Mammary epithelial cell (primary cell): ENCODE measurements at places on chromosomes 1 and 21.

- DNase-seq, result no peak
Measured at GRCh38 chr21:23960769-23961168, 1646.5 kb downstream of the MRPL39 start.

DNA sequence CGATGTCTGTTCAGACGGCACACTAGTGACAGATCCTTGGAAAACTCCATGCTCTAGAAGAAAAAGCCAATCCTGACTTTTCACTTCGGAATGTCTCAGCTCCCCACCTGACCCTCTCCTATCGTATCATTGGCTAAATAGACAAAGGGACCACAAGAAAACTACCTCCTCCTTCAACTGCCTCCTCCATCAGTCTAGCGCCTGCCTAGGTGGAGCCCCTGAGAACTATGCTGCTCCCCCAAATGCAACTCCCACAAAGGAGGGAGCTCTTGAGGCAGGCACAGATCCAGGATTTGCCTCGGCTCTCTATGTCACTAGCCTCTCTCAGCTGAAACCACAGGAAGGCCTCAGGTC is 148.4 kb downstream of the TOMM20 start:
- DNase-seq, result no peak

GRCh38 chr1:180572760-180573159 is 14.0 kb downstream of the OVAAL start:
- DNase-seq, result no peak

DNA sequence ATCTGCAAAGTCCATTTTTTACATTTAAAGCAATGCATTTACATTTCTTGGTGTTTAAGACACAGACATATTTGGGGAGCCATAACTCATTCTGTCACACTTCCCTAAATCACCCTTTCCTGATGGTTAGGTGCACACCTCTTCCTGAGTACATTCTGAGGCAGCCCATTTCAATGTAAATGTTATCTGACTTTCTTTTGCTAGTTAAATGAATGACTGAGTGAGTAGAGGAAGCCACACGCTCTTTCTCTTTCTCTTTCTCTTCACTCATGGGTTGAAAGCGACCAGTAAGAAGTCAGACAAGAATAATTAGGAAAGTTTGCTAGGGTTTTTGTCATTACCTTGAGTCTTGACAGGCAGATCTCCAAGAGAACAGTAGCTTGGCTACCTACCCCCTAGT is 143.1 kb downstream of the S1PR1 start:
- no peak for DNase-seq

- DNase-seq, result peak; percentile 35
Measured at GRCh38 chr1:40980453-40981121, 1.1 kb downstream of the CTPS1 start.

DNA sequence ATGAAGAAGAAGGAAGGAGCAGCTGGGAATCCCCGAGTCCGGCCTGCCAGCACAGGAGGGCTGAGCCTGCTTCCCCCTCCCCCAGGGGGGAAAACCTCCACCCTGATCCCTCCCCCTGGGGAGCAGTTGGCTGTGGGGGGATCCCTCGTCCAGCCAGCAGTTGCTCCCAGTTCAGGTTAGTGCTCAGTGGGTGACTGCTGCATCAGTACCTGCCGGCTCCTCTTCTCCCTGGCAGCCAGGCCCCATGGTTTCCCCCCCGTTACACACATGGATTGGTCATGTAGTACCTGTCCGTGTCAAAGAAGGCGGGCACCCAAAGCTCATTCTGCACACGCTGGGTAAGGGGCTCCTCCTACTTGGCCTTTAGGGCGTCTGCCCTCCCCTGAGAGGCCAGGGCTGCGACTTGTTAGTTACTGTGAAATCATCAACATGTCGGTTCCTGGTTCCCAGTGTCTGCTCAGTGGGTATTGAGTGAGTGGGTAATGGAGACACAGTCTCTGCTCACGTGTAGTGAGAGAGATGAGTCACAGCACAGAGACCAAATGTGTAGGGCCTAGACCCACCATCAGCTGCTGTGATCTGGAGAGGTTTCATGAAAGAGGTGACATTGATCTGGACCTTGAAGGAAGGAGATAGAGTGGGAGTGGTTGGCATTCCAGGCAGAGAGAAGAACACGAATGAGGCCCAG is 11.5 kb downstream of the NECAP2 start:
- no peak for DNase-seq

DNA sequence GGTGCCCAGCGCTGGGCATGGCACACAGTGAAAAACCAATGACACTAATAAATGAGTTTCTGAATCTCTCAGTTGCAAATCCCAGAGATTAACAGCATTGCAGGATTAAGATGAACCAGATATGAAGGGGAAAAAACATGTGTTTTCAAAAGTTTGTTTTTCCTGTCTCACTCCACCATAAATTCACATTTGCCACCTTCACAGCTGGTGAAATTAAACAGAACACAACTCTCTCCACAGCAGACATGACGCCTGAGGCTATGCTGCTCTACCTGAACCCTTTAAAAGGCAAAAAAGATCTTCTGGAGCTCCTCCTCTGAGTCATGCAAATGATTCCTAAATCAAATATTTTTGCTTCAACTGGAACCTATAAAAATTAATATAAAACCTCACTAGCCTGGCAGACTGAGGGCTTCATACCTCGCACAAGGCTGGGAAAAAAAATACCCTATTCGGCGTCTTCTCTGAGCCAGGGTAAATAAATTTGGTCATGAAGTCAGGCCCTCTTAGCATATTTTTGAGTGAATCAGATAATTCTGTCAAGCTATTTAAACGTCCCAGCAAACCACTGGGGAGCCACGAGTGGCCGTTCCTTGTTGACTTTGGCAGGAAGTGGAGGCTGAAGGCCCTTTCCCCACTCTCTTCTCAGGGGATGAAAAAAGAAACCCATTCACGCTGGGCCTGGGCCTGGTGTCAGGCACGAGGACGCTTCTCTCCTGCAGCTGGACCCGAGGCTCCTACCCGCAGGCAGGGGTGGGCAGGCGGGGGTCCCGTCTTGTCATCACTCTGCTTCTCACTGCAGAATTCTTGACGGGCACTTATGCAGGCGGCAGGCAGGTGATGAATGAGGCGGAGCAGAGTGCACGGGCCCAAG is 53.0 kb downstream of the DMRTB1 start:
- no peak for DNase-seq

DNA sequence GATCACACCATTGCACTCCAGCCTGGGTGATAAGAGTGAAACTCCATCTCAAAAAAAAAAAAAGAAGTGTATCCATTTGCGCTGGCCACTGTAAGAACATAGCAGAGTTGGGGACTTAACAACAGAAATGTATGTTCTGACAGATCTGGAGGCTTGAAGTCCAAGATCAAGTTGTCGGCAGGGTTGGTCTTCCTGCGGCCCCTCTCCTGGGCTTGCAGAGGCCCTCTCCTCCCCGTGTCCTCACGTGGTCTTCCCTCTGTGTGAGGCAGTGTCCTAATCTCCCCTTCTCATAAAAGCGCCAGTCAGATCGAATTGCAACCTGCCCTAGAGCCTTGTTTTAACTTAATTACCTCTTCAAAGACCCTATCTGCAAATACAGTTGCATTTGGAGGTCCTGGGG is 52.6 kb downstream of the MT1HL1 start:
- DNase-seq, result no peak

- no peak for DNase-seq
Measured at GRCh38 chr1:200972985-200973742, 50.4 kb downstream of the KIF21B start.

DNA sequence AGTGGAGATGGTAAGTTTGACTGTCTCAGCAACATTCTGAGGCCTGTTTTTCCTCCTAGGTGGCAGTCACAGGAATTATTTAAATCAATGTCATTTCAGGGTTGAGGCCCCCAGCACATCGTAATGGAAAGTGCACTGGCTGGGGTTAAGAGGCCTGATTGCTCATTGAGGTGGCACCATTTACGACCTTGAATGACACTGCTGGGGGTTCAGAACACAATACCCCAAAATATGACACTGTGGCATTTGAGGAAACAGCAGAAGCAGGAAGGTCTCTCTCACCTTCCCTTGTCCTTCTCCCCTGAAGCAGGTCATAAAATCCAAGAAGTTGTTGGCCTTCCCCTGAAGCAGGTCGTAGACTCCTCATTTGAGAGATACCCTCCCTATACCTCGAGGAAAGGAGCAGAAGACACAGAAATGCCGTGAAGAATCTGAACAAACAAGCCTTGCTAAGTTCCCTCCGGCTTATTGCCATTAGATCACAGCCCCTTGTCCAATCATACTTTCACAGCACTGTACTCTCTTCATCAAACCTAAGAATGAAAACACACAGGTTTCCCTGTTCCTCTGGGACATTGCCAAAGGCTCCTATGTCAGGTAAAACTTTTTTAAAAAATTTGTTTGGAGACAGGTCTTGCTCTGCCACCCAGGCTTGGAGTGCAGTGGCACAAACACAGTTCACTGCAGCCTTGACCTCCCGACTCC is 71.3 kb downstream of the S1PR1 start:
- no peak for DNase-seq

DNA sequence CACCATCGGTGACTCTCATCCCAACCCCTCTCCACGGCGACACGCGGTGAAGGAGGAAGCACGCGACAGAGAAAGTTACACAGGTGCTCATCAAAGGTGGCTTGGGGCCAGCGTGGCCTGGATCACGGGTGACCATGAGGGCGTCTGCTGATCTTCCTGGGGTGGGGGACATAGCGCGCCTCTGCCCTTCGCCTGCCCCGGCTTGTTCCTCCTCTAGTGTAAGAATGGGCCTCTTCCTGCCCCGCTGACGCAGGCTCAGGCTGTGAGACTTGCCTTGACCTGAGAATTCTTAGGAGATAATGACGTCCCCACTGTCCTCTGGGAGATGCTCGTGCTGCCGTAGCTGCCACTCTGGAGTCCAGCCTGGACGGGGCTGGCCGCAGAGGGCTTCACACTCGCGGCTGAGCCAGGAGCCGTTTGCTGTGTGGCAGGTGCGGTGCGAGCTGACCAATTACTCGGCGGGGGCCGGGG is 39.0 kb upstream of the TMEM52 start:
- DNase-seq, result no peak

DNA sequence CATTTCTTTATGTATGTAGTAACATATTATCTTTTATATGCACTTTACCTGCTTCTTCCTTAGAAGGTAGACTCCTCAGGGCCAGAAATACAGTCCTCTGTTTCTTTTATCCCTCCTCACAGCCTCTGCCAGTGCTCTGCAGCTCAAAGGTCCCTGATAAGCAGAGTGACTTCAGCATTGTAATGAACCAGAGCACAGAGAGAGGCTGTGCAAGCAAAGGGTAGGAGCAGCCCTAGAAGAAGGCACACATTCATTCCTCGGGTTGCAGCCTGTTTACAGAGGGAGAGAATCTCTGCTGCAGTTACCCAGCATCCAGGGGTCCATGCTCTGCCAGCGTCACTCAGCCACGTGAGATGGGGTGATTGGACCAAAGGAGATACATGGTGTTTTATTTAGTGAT is 101.1 kb downstream of the RHOU start:
- no peak for DNase-seq

DNA sequence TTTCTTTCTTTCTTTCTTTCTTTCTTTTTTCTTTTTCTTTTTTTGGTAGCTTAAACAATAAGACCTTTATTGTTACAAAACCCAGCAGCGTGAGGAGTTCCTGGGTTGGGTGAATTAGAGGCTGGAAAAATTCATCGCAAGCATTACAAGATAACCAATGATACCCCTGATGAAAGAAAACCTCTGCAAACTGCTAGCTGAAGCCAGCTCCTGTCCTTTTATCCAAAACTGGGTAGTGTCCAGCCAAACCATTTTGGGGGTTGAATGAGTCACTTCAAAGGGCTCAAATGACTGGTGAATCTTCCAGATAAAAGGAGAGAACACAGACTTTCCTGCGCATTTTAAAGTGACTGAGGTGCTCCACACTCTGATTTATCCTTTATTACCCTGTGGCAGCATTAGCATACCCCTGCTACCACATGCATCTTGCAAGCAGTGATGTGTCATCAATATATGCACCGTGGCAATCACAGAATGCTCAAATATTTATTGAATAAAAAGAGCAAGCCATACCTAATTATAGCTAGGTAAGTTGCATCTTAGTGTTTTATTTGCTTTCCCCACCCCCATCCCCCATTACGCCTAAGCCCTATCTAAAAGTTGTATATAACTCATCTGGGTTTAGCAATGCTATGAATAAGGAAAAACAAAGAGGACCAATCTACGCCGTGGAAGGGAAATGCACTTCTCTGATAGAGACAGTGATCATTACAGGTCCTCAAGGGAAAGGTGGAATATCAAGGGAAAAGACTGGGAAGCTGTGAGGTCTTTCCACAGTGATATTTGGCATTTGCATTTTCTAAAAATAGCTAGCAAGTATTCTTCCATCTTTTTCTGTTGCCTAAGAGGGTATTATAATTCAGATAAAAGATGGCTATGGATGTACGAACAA is 32.4 kb upstream of the CEP350 start:
- DNase-seq, result no peak

DNA sequence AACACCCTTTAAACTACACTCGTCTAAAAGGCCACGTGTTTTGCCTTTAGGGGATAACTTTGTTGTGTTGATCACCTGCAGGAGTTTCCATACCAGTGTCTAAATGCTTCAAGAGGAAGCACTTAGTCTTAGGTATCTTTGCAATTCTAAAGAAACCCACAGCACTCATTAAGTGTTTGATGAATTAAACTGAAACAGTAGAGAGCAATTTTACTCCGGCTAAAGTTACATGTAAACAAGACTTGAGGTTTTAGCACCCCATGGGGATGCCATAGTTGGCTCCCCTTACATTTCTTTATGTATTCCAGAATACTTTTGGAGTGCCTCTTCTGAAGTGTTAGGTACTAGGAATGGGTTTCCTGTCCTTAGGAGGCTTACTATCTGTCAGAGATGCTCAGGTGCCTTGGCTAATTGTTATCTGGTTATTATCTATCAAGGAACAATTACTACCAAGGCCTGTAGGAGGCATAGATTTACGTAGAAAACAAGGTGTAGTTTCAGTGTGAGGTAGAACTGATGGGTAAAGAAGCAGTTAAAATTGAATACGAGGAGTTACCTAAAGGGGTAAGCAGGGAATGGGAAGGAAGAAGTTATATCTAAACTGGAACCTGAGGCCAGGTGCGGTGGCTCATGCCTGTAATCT is 176.8 kb upstream of the SAMSN1 start:
- no peak for DNase-seq

GRCh38 chr1:199422206-199422605 is 605.3 kb upstream of the NR5A2 start:
- DNase-seq, result peak; percentile 45

- DNase-seq, result no peak
Measured at GRCh38 chr1:82896036-82896435, 1095.3 kb downstream of the ADGRL2 start.
